ENCODE measurements at places on chromosomes 7 and 10.

- no peak for DNase-seq
Measured at GRCh38 chr7:36045830-36046341, 107.2 kb upstream of the EEPD1 start.

DNA sequence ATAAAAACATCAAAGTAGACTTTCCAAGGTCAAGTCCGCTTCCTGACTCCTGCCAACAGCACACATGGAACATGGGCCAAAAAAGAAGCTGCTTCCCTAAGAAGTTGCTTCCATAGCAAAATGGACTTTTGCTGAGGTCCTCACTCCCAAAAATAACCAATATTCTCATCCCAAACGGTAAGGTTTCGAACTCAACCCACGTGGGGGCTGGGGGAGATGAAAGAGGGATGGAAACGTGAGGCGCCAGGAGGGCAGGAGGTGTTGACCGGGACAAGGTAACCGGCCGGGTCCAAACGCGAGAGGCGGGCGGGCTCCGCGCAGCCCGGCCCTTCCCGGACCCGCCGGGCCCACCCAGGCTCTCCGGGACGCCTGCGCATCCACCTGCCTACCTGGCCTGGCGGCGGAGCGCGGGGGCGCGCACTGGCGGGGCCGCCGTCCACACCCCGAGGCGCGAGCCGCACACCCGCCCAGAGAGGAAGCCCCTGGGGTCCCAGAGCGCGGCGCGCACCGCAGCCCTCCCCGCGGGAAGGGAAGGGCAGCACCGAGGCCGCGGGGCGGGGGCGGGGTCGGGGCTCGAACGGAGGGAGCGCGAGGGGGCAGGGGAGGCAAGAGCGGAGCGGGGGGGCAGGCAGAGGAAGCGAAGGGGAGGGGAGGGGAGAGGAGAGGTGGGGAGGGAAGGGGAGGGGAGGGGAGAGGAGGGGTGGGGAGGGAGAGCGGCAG lies 742 bp downstream of the LMBR1 start:
- peak; percentile 61 for DNase-seq

- no peak for DNase-seq
Measured at GRCh38 chr7:2663121-2663886, 24.7 kb upstream of the AMZ1 start.

DNA sequence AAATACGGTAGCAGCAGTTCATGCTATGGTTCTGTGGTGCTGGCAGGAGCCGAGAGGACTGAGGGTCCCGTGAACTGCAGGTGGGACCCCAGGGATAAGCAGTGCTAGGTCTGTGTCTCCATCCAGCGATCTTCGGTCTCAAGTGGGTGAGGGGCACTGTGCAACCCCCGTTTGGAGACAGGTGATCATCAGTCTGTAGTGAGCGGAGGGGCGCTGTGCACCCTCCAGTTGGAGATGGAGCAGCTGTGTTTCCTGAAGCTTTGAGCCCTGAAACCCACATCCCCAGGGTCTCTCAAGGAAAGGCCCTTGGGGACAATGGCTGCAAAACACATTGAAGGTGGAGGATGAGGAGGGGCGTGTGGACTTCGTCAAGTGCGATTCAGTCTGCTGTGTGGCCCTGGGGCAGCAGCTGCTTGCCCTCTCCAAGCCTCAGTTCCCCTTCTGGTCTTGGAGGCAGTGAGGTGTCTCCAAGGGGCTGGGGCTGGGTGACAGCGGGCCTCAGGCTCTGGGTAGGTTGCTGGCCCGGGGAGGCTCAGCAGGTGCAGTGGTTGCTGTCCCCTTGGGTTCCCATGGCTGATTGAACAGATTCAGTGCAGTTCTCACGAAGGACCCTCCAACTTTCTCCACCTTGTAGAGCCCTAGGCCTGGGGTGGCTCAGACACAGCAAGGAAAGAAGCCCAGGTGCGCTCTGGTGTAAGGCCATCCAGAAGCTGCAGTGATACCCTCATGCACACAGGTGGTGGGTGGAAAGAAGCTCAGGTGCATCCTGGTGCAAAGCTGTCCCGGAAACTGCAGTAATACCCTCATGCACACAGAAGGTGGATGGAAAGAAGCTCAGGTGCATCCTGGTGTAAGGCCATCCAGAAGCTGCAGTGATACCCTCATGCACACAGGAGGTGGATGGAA lies 160.6 kb downstream of the ADARB2 start:
- no peak for DNase-seq

GRCh38 chr7:75559355-75559975 lies 67.3 kb downstream of the SPDYE5 start:
- DNase-seq: no peak

- no peak for DNase-seq
Measured at GRCh38 chr7:110358028-110358427, 732.9 kb upstream of the LRRN3 start.

- DNase-seq: no peak
Measured at GRCh38 chr10:69732147-69732825, 69.4 kb upstream of the COL13A1 start.

- no peak for DNase-seq
Measured at GRCh38 chr10:132928261-132928660, 14.1 kb downstream of the CFAP46 start.

DNA sequence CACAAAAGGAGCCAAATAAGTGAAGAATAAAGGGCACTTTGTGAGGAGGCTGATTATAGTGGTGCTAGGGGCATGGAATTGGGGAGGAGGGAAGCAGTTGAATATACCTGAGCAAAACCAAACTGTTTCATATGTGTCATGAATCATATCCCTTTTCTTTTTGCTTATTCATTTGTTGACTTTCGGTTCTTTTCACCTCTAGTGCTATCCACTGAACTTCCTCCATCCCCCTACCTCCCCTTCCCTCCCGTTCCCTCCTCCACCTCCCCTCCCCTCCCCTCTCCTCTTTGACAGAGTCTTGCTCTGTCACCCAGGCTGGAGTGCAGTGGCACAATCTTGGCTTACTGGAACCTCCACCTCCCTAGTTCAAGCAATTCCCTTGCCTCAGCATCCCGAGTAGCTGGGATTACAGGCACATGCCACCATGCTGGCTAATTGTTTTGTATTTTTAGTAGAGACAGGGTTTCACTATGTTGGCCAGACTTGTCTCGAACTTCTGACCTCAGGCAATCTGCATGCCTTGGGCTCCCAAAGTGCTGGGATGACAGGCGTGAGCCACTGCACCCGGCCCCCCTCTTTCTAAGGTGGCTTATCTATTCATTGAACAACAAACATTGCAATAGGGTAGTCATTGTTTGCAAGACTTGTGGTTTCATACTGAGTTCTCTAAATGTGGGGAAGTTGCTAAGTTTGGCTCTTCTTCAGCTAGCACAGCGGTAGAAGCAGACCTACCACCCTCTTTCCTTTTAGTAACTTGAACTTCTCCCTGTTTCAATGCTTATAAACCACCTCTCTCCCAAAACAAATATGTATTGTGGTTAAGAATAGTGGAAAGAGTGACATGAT lies 150.4 kb upstream of the PRPS1L1 start:
- DNase-seq: no peak

- DNase-seq: no peak
Measured at GRCh38 chr7:91182819-91183764, 81.1 kb upstream of the FZD1 start.

- no peak for DNase-seq
Measured at GRCh38 chr10:103480521-103480920, 1.5 kb upstream of the CALHM3 start.

DNA sequence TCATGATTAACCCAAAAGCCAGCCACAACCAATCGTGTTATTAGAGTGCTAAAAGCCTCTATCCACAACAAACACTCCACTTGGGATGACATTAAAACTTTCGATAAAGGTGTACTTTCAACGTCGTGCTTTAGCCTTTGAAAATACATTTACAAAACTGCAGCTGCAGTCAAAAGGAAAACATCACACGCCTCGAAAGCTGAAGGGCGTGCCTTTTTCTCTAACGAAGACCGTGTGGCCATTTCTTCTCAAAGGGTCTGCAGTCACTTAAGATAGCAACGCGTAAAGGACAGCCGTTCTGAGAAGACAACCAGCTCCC lies 1.1 kb downstream of the ARHGAP12 start:
- DNase-seq: no peak

DNA sequence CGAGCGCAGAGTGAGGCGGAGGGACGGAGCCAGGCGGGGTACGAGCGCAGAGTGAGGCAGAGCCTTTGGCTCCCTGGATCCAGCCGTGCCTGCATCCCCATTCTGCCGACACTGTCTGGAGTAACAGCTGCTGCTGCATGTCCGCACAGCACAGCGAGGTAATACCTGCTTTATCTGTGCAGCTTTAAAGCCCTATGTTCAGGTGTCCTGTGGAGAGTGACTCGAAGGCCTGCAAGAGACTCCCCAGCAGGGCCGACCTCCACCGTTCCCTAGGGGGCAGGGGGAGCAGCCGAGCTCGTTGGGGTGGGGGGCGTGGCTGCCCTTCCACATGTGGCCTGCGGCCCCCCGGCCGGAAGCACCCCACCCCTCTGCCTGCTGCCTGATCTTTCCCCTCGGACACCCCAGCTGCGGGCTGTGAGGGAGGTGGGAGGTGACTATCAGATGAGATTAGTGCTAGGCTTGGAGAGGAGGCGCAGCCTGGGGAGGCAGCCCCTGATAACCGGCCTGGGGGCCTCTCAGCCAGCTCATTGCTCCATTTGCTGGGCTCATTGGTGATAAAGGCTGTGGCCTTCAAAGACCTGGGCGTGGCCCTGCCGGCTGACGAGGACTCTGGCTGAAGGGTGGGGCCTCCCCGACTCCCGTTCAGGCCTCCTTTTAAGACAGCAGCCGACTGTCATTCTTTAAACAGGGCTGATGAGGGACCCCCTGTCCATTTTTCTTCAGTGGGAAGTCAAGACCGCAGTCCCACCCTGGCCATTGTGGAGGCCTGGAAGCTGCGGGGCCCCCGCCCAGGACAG lies 8.0 kb downstream of the VENTX start:
- no peak for DNase-seq

DNA sequence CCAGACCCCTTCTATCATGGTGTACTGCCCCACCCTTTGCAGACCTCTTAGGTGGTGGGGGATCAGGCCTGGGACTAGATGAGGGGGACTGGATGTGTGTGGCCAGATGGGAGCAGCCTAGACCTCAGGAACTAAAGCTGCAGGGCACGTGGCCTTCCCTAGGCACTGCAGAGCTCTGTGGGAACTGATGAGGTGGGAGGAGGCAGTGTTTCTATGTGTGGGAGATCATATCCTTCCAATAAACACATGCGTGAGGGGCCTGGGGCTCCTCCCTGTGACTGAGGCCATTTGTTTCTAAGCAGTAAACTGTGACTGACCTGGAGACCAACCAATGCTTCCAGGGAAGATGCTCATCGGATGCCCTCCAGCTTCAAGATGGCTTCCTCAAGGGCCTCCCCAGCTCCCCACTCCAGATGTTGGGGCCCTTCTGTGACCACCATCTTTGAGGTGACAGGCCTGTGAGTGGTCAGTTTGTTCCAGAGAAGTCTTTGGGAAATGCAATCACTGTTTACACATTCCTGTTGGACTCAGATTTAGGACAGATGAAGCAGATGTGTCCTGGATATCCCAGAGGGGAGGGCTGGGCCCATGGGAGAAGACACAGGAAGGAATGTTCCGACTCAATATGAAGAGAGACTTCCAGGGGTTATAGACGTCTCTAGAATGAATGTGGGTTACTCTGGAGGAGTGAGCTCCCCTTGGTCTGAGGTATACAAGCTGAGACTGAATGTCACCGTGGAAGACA lies 23.6 kb upstream of the ZCCHC24 start:
- no peak for DNase-seq

DNA sequence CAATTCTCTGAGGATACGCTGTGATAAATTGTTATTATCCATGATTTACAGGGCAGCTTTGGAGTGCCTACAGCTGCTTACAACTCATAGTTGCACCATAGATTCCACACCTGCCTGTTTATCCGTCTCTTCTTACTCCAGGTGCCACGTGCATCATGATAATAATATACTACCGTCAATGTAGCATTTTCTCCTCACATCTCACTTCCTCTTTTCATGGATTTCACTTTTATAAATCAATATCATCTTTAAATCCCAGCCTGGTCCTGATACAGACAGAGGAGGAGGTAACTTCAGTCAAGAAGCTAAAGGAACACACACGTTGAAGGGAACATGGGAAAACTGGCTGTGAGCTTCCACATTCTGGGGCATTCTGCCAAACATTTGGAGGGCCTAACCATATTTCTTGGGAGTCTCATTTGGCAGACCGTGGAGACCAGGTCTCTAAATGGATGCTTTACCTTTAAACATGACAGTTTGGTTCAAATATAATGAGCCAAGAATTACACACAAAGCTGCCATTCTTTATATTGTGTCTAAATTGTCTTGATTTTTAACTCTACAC lies 2.4 kb downstream of the CH25H start:
- DNase-seq: no peak

- no peak for DNase-seq
Measured at GRCh38 chr10:119803264-119803663, 69.4 kb downstream of the MCMBP start.

DNA sequence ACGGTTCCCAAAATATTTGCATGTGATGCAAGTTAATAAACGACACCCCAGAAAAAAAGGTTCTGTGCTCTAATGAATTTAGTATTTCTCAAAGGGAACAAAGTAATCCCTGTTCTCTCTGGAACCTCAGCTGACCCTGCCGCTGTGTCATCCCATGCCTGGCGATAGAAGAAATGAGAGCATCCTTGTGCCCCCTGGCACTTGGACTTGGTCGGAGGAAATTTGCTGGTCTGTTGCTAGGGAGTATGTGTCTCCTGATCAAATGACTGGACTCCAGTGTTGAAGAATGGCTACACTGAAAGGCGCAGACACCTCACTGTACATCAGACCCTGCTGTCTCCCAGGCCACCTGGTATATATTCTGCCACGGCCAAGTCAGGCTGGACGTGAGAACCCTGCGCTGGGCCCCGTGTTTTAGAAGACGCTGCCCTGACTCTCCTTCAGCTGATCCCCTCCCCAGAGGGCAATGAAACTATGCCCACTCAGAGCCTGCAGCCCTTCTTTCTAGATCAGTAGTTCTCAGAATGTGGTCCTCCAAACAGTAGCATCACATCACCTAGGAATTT lies 67.2 kb downstream of the THNSL1 start:
- DNase-seq: no peak

GRCh38 chr10:110486680-110487410 lies 10.9 kb upstream of the DUSP5 start:
- no peak for DNase-seq

- no peak for DNase-seq
Measured at GRCh38 chr10:36621346-36621745, 504.1 kb upstream of the ANKRD30A start.

DNA sequence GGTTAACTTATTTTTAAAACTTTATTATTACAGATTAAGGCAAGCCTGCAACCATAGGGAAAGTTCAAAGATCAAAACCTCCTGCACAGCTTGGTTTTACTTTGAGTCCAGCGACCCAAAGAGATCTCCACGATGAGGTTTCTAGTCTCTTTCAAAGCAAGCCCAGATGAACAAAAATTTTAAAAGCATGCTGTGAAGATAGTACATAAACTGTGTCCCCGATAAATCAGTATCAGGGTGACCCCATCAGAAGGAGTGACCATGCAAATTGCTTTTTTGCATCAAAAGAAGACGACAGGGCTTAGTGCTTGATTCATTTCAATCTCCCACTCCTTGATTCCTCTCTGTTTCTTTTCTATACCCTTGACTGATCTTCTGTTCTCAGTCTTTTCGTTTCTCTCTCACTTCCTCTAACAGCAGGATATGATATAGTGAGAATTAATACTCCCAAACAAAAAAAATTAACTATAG lies 16.0 kb upstream of the DNTT start:
- DNase-seq: no peak
